Right kidney (tissue), 9 donors: ENCODE measurements at places on chromosomes 6 and 20.

GRCh38 chr6:143594647-143595046, 83.1 kb upstream of the PHACTR2 start:
- DNase-seq: no peak

GRCh38 chr6:3237761-3238662, 10.6 kb upstream of the TUBB2B start:
- no peak for DNase-seq

- DNase-seq: no peak
Measured at GRCh38 chr6:45781890-45782289, 233.8 kb downstream of the CLIC5 start.

DNA sequence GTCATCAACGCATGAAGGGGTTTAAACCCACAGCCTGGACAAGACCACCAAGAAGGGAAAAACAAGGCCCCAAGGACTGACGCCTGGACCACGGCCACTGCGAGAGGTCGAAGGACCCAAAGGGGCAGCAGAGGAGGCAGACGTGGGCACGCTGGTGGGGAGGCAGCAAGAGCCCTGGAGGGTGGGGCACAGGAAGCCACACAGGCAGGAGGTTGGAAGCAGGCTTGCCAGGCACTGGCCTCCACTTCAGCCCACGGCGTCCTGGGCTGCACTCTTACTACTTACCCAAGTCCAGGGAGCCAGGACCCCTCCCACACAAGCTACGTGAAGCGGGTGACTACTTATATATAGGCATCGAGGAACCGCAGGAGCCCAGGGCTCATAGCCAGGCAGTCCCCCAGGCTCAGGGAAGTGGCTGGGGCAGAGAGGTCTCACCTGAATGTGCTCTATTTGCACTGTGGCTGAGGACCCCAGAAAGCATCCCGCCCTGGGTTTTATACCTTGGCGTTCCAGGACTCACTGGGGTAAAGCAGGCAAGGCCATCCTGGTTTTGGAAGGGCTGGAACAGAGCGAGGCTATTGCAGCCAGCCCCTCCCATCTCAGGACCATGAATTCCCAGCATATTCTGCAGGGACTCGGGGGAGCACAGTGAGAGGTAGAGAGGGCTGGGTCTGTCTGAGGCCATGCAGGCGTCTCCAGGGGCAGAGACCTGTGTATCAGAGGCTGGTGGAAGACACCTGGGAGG, 113.8 kb upstream of the AFDN start:
- DNase-seq: no peak

DNA sequence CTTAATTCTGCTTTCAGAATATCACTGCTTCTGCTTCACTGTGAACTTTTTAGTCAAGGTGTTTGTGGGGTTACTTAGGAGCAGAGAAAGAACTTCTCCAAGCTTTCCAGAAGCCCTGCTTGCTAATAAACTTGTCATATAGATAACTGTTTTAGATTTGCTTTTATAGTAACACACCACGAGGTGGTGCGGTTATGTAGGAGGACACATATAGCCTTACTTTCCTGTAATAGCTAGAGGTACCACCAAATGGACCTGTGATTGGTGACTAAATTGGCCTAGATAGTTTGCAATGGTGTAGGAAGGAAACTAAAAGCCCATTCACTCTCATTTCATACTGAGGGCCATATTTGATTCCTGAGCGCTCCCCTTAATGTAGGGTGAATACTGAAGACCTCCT, 52.3 kb upstream of the BCLAF1 start:
- no peak for DNase-seq

DNA sequence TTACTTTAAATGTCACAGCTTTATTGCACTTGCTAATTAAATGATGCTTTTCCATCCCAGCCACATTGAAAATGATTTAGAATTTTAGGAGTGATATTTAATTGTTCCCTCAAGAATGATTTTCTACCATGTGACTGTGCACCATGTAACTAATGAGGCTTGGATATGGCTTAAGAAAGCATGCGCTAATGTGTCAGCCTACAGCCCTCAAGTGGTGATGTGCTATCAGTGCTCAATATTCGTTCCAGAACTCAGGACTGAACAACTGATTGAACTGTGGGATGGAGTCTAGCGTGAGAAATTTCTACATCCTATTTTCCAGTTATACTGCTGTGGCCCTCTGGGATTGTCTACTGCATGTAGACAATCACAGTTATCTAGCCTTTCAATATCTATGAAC, 71.5 kb downstream of the PKIB start:
- no peak for DNase-seq

DNA sequence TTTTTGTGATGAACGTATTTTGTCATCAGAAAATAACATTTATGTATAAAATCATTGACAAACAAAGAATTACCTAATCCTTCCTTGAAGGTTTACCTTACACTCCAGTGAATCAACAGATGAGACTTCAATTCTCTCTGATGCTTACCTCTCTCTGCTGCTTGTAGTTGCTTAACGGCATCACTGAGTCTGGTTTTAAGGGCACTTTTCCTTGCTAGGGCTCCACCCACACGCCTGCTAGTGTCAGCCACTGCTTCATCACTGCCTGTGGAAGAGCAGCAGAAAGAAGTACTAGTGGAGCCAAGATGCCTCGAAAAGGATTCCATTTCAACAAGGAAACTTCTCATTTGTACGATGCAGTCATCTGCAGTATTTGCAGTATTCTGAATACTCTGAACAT, 63.0 kb downstream of the FAM229B start:
- no peak for DNase-seq

DNA sequence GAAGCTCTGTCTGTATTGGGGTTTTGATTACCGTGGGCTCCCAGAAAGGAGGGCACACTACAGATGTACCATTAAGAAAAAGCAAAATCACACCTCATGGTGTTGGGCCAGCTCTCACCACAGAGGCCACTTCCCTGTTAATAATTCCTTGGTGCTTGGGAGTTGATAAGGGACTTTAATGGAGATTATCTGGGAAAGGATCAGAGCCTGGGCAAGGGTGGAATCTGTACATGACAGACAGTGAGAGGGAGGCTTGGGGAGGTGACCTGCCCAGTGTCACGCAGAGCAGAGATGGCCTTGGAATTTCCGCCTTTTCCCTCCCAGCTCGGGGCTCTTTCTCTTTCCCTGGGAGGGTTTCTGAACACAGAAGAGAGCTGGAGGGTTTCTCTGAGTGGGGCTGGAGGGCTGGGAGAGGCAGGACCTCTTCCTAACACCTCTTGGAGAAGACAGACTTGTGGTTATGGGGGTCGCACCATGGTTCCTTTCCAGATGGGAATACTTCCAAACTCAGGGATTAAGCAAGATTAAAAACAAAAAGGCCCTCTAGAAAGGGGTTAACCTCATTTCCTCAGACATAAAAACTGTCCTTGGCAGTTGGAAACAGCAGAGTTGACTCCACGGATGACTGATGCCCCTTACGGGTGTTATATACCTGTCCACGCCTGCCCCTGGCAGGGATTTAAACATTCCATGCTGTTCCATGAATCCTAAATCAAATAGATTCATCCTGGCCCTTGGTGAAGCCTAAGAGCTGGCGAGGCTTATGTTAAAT, 16.8 kb upstream of the KCNK16 start:
- no peak for DNase-seq

DNA sequence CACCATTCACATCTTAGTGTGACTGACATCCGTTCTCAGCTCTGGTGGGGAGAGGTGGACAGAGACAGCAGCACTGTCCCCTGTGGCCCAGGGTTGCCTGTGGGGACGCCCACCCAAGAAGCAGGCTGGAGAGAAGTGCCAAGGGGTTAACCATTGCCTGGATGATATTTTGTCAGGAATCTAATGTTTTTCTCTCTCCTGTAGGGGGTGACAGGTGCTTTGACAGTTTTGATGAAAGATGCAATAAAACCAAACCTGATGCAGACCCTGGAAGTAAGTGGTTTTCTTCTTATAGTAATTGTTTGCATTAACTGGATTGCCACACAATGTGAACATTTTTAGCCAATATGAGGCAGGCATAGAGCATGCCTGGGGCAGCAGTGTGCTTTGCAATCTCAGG, 99.3 kb downstream of the MTHFD1L start:
- no peak for DNase-seq

DNA sequence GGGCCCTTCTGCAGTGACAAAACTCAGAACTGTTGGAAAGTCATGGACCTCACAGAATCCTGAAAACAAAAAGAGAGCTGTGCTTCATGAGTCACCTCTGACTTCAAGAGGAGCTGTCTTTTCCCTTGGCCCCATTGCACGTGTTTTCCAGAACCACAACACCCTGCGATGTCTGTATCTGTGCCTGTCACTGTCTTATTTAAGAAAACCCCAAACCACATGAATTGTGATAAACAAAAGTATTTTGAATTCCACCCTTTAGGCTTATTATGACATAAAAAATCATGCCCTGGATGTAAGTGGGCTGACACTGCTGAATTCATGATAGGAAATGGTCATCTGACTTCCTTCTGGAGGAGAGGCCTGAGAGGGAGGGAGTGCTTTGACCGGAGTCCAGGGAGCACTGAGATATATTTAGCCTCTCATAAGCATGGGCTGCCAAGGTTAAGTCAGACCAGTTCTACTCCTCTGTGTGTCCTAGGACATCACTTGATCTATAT, 96.4 kb upstream of the DUSP22 start:
- no peak for DNase-seq

DNA sequence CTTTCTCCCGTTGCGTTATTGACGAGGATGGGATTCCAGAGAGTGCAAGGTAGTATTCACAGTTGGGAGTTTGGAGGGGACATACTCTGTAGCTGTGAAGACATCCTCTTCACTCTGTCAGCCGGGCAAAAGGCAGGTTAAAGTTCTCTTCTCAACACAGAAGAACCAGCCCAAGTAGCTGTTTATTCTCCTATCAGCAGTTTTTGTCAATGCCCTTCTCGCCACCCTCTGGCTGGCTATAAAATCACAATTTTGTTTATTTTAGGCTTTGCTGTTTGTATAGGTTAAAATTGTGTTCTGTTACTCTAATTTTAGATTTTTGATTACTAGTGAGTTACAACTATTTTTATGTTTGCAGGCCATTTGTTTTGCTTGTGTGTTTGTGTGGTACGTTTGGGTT, 37.9 kb upstream of the MAS1 start:
- DNase-seq: no peak

DNA sequence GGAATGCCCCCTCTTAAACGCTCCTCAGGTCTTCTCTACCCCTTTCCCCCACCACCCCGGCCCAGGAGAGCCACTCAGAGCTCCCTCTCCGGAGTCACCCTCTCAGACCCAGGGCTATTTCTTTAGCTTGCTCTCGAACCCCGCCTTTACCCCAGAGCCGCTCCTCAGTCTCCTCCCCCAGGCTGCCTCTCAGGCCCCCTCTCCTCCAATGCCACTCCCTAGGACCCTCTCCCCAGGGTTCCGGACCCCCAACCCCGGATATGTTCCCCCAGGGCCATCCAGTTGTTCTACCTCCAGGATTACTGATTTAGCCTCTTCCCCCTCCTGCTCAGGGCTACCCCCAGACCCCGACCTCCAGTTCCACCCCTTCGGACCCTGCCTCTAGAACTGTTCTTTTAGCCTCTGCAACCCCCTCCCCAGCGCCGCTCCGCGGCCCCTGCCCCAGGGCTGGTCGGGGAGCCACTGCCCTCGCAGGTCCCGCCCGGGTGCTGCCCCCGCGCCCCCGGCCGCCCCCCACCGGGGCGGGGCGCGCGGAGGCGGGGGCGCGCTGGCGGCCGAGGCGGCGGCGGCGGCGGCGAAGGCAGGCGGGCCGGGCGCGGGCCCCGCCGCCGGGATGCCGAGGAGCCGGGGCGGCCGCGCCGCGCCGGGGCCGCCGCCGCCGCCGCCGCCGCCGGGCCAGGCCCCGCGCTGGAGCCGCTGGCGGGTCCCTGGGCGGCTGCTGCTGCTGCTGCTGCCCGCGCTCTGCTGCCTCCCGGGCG, at the start of gene MMP24:
Gene MMP24, plus strand, starts transcription at position 565 of the 758 bp plus-strand sequence. Its CDS starts 49 bp downstream, at position 614.
- DNase-seq: peak; percentile 8

- DNase-seq: no peak
Measured at GRCh38 chr6:25178336-25179035, 100.7 kb upstream of the CARMIL1 start.
